ENCODE measurements at places on chromosomes 4 and X.

DNA sequence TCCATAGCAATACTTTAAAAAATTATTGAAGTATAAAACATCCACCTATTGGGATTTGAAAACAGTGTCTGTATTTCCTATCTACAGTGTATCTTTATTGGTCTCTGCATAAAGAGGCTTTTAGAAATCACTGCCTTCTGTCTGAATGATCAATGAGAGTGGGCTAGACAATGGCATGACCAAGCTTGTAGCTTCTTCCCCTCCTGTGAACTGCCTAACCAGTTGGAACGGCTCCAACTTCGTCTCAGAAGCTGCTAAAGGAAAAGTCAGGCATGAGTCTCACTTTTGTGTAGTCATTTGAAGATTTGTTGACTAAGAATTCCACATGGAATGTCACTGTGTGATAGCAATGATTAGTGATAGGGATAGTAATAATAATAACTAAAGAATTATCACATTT, 64.2 kb downstream of the INTS12 start:
- DNase-seq = no peak

DNA sequence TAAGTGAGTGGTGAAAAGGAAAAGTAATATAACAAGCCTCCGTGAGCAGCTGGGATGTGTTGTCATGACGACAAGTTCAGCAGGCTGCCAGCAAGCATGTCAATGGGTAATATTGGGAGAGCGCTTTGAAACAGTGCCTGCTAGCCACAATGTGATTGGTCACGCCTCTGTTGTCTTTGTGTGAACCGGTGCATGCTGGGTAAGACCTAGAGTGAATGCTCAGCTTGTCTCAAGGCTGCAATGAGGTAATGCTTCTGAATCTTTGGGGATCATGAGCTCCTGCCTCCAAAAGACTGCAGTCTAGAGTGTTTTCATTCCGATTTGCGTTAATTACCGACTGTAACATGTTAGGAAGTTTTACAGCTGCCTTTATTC, 54.9 kb downstream of the STOX2 start:
- peak; percentile 72 for DNase-seq

DNA sequence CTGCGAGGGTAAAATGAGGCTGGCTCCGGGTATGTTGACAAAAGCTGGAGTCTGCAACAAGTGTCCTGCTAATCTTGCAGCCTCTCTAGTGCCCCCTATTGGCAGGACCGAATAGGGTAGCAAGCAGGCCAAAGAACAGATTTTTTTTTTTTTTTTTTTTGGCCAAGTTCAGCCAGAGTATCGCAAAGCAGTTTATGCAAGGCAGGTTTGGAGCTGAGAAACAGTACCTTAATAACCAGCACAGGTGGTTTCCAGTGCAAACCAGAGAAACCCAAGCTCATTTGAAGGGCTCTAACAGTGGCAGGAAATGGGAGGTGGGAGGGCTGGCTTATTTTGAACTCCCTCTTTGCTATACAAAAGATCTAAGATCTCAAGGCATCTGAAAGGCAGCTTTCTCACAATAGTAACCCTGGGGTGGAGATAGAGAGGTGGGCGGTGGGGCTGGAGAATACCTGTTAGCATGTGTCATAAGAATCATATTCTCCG, 38.2 kb upstream of the OCIAD2 start:
- no peak for DNase-seq

- no peak for DNase-seq
Observed at GRCh38 chr4:187889651-187890050, 105.9 kb upstream of the ZFP42 start.

DNA sequence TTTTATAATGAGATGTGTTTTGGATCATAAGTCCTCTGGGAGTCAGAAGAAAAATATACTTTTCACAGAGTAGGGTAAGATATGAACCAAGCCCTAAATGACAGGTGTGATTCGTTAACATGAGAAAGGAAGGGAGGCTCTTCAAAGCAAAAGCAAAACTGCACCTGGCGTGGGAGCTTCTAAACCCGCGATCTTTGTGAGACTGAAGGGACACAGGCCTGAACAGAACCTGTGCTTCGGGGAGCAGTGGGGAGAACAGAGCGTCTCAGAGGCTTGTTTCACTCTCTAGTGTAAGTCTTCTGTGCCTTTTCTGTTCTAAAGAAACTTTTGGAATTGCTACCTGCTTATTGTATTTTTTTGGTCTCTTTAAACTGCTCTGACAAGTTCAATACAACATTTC, 30.2 kb upstream of the CYP4V2 start:
- no peak for DNase-seq

DNA sequence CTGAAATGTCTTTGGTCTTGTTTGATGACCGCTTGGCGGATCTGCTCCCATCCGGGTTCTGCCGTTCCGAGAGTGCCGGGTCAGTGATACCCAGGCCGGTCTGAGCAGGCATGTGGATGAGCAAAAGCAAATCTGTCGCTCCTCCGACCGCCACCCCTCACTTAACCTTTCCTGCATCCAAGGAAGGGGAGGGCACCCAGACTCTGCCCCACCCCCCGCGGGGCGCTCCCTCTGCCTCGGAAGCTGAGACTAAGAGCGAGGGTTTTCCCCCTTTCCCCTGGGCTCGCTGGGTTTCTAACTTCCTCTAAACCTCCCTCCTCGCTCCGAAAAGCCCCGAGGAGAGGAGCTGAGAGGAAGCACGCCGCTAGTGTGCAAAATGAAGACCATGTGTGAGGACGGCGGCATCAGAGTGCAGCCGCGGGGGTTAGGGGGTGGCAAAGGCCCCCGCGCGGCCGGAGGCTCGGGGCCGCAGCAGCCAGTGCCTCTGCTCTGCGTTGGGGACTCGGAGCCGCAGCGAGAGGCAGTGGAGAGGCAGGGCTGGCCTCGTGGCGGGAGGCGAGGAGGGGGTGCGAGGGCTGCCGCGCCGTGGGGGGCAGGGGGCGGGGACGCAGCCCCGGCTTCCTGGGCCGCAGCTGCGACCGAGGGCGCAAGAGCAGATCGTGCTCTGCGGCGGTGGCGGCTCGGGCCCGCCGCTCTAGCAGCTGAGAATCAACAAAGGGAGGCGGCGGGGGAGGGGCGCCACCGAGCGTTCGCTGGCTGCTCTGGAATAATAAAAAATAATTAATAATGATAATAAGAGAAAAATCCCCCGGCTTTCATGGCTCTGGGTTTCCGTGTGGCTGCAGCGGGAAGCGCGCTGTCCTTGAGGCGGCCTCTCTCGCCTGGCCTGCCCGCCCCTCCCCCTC, 55.8 kb upstream of the BCOR start:
- no peak for DNase-seq

DNA sequence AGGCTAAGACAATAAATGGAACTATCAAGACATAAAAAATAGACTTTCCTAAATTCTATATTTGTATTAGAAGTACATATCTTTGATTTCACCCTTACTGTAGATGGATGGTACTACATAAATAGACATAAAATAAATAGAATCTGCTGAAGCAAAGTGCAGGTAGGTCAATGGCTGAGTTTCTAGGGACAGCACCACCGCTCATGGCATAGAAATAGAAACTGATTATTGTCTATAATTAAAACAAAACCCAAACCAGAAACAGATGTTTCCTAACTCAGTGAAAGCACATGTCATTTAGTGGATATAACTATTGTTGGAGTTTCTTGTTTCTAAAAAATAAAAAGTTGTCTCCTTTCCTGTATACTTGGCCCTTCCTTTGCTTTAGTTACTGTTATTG, 387.3 kb upstream of the ADGRL3 start:
- DNase-seq = no peak

GRCh38 chrX:110407910-110408545, 49.4 kb downstream of the RTL9 start:
- DNase-seq = peak; percentile 33

GRCh38 chr4:86358257-86358656, 1.6 kb downstream of the MAPK10 start:
- DNase-seq = no peak

DNA sequence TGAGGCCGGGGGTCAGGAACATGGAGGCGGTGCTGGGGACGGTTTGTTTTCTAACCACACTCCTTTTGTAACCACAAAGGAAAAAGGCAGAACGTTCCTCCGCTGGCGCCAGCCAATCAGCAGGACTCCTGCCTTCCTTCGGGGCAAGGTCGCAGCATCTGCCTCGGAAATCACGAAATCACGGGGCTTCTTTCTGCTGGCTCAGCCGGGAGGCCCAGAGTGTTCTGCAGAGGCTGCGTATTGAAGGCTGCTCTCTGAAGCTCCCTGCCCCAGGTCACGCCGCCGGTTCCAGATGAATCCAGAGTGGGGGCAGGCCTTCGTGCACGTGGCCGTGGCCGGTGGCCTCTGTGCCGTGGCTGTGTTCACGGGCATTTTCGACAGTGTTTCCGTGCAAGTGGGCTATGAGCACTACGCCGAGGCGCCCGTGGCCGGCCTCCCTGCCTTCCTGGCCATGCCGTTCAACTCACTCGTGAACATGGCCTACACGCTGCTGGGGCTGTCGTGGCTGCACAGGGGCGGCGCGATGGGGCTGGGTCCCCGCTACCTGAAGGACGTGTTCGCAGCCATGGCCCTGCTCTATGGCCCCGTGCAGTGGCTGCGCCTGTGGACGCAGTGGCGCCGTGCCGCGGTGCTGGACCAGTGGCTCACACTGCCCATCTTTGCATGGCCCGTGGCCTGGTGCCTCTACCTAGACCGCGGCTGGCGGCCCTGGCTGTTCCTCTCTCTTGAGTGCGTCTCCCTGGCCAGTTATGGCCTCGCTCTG, 9.4 kb downstream of the TMEM187 start:
- no peak for DNase-seq

DNA sequence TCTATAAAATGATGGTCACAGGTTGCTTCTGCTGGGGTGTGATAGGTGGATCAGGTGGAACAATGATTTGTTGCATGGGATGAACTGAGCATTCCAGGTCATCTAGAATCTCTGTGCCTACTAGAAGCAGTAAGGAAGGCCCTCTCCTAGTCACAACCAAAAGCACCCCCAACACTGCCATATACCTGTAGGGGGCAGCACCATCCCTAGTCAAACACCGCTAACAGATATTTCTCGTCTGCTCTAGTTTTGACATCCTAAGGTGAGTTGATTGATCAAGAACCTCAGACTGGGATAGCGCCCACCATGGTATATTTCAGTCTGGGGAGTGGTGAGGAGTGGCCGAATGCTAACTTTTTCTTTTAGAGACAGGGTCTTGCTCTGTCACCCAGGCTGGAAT, 160.2 kb downstream of the NHS start:
- DNase-seq = no peak

GRCh38 chr4:76758290-76758882, 139.6 kb downstream of the SOWAHB start:
- DNase-seq = no peak

DNA sequence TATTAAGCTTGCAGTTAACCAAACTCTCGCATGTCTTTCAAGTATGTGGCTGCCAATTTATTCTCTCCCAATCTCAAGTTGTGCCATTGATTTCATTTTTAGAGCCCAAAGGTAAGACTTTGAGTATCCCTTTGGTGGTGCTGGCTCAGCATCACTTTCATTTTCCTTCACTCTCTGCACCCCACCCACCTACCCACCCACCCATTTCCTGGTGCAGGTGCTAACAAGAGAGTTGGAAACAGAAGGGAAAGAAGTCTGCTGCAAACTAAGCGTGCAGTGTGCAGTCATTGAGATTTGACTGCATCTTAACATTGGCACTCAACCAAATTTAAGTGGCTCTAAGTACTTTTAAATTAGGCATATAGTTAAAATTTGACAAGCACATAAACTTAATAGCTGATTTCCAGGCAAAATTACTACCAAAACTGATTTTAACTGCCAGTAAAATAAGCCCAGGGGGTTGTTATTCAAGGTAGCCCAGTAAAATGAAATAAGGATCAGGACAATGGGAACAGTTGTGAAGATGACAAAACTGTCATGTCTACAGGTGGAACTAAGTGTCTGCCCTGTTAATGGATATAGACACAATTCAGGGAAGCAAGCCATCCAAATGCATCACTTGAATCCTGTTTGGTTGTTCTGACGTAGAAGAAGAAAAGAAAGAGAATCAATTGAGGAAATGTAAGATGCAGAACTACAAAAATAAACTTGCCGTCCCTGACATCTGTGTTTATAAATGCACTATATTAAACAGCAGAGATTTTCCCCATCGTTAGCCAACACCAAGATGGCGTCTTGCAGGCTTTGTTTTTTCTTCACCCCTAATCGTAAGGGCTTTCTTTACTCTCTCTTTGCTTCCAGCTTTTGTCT, 184.2 kb downstream of the KDR start:
- DNase-seq = peak; percentile 77

DNA sequence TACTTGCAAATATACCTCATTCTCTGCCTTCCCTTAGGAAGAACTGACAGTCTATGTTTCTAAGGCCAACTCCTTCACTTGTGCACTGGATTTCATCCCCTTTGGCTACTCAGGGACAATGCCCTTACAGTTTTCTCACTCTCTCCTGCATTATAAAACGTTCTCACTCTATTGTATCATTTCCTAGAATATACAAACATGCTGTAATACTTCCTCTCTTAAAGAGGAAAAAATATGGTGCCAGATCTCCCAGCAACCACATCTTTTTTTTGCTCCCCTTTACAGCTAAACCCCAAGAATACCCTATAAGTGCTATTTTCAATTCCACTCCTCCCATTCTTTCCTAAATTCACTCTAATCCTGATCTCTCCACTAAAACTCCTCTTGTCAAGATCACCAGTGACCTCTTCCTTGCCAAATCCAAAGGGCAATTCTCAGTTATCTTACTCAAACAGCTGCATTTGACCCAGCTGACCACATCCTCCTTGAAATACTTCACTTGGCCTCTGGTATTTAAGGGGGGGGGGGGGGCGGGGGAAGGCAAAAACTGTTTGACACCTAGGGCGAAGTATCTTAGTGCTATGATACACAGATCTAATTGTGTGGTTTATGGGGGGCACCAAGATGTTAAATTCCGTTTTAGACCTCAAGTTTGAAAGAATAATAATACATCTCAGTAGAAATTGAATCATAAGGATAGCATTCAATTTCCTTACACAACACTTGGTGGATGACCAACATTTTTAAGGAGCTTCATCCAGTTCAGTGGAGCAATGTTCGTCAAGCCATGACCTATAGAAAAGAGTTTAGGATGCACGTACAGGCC, 1.6 kb downstream of the RCHY1 start:
- DNase-seq = no peak

DNA sequence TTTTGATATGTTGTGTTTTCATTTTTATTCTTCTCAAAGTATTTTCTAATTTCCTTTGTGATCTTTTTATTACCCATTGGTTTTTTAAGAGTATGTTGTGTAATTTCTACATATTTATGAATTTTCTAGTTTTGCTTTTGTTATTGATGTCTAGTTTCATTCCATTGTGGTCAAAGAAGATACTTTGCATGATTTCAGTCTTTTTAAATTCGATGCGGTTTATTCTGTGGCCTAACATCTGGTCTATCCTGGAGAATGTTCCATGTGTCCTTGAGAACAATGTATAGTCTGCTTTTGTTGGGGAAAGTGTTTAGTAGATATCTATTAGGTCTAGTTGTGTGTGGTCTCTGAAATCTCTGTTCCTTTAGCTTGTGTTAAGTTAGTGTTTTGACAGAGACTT, 46.2 kb downstream of the PPEF1 start:
- DNase-seq = no peak

DNA sequence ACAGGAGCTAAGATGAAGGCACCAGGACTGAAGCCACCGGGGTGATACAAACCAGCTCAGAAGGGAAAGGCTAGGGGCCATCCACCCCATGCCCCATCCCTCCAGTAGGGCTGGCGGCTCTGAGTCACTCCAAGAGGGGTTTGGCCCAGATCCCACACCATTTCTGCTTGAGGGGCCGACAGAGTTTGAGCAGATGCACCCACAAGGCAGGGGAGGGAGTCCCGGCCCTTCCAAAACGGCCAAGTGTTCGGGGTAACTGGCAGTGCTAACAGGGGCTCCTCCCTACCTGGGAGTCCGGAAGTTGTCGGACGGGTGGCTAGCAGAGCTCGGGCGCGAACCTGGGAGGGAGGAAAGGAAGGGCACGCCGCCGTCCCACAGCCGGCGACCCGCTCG, 412 bp downstream of the SLC10A3 start:
- no peak for DNase-seq

- no peak for DNase-seq
Observed at GRCh38 chr4:76589872-76590797, 155.1 kb downstream of the SHROOM3 start.
